ENCODE measurements at places on chromosomes 1 and 21.

DNA sequence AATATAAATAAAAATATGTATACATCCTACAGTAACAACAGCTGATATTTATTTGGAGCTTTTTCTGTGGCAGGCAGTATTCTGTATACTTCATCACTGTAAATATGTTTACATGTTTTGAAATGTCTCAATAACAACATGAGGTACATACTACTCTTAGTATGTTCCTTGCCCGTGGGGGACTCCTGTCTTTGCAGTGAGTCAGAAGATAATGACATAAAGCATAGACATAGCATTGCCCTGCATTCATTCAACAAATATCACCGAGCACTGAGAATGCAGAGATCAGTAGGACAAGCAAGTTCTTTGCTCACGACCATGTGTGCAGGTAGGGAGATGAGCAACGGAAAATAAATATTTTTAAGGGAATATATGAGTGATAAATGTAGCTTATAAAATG lies 246.5 kb downstream of the LTN1 start:
- ATAC-seq = no peak

- ATAC-seq = no peak
Observed at GRCh38 chr1:200336101-200336845, 73.6 kb downstream of the ZNF281 start.

DNA sequence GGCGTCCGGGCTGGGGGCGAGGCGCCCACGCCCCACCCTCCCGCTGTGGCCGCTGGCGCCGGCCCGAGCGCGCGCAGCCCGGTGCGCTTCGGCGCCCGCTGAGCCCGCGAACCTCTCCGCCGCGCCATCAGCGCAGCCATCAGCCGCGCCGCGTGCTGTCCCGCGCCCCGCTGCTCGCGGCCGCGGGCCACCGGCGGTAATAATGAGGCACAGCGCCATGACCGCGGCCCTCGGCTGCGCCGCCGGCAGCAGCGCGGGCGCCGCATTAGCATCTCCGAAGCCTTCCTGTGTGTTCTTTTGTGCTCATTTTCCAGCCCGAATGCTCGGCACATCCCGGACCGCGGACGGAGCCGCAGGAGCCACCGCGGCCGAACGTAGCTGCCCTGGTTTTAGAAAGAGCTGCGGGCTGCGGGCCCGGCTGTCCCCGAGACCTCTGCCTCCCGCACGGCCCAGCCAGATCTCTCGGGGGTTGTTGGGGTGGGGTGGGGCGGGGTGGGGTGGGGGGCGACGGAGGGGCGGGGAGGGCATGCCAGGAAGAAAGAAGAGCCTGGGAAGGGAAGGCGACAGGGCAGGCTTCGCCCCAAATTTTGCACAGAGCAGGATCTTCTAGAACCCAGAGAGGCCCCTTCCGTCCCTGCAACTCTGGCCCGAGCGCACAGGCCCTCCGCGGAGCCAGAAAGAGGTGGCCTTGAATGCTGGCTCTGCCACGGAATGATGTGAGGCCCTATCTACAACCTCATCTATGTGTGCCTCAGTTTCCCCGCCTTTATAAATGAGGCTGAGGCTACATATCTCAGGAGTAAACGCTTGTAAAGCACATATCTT lies 55.3 kb downstream of the RRAGC start:
- ATAC-seq = no peak

DNA sequence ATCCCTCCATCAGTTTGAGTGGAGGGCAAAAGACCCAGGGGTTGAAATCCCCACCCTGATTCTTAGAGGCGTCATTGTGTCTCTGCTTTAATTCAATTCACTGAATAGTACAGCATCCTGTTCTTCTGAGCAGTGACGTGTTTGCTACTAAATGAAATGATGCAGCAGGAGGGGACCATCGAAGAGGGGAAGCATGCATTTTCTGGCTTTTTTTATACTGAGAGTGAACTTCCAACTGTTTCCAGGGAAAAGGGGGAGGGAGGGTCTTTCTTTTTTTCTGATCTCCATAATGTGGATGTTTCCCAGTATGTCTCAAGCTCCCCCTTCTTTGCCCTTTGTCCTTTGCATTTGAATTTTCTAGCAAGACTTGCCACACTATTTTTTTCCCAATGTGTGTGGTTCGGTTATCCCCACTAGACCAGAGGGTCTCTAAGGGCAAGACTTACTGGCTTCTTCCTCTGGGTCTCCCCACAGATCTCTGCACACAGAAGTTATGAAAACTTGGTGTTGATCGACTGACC lies 2.7 kb downstream of the INTS3 start:
- ATAC-seq = no peak

GRCh38 chr1:24995140-24995539 lies 65.1 kb upstream of the RUNX3 start:
- ATAC-seq = no peak

DNA sequence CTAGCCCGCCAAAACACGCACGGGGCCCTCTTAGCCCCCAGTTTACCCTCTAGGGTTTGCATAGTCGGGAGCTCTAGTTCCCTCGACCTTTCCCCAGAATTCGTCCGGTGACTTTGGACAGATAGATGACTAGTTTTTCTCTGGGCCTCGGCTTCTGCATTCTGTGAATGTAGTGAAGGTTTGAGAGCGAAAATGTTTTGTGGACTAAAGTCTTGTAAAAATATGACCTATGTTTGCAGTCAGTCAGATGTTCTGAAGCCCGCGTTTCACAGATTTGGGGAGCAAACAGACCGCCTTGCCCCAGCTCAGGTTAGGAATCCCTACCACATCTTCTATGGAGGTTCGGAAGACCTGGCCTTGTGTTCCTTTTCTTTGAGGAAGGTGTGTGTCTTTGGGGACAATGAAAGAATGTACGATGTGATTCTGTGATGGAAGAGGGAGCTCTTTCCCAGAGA lies 401 bp downstream of the UQCRH start:
- no peak for ATAC-seq

GRCh38 chr1:237864338-237865244 lies 26.1 kb downstream of the ZP4 start:
- ATAC-seq = peak; percentile 85

GRCh38 chr1:203751051-203751450 lies 13.9 kb upstream of the LAX1 start:
- peak; percentile 93 for ATAC-seq

- peak; percentile 45 for ATAC-seq
Observed at GRCh38 chr1:234114648-234115307, 210.3 kb downstream of the SLC35F3 start.

- ATAC-seq = no peak
Observed at GRCh38 chr1:243266231-243266630, 10.4 kb downstream of the SDCCAG8 start.

DNA sequence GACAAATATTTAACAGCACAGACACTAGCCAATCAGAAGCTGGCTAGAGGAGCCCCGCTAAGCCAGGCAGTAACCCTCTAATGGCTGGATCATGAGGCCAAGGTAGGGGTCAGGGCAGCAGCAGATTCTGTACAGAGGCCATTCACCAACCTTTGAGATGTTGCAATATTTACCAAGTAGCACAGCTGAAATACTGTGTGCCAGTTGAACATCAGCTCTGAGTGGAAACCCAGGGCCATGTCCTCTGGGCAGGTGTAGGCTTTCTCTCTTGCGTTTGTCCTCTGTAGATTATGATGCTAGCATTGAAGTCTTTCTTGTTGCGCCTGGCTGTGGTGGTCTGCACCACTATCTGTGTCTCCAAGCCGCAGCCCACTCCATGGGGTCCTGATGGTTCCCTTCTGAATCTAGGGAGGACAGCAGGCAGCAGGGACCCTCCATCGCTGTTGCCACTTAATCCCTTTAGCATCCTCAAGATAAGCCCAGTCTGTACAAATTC lies 2.5 kb upstream of the COG2 start:
- no peak for ATAC-seq

GRCh38 chr1:26359981-26360806 lies 6.3 kb upstream of the CRYBG2 start:
- ATAC-seq = no peak

DNA sequence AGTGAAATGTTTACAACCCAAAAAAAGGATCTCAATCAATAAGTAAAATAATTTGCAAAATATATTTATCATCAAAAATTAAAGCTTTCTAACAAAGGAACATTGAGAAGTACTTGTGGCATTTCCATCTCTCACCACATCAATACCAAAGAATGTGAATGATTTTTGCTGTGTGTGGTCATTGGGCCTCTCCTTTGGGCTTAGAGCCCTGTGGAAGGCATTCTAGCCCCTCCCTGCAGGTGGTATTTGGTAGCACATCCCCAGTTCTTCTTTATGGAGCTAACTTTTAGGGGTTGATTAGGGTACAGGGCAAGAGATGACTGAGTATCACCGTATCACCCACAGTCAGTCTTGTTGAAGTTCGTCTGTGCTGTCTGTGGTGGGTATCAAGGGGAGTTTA lies 294.1 kb upstream of the SGIP1 start:
- no peak for ATAC-seq

- ATAC-seq = peak; percentile 70
Observed at GRCh38 chr1:46043458-46044017, 88.9 kb downstream of the PIK3R3 start.

DNA sequence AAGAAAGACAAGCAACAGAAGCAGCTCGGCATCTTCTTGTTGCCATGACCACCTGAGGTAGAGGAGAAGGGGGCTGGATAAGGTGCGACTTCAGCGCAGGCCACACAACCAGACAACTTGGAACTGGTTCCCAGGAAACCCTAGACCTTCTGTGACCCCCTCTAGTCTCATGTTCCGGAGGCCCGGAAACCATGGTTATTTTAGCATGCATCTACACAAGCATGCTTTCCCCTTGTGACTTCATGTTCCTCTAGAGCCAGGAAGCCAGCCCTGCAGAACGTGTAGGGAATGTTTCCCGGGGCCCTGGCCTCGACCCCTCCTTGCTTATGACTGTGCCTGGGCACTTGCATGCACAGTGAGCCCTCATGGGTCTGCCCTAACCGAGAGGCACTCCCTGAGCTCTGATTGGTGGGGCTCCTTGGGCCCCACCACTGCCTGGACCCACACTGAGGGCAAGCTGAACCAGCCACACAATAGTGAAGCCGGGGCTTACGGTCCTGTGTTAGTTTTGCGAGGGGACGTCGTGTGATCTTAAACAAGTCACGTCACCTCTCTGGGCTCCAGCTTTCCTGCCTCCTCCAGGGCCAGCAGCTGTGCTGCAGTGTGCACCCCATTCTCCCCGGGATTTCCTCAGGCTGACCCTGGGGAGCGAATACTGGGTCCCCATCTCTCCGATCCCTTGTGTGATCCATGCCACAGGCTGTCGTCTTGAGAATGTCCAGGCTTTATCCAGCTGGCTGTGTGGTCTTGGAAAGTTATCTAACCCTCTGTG lies 12.0 kb upstream of the MX2 start:
- ATAC-seq = no peak

- ATAC-seq = no peak
Observed at GRCh38 chr1:208895820-208896219, 651.6 kb upstream of the PLXNA2 start.

DNA sequence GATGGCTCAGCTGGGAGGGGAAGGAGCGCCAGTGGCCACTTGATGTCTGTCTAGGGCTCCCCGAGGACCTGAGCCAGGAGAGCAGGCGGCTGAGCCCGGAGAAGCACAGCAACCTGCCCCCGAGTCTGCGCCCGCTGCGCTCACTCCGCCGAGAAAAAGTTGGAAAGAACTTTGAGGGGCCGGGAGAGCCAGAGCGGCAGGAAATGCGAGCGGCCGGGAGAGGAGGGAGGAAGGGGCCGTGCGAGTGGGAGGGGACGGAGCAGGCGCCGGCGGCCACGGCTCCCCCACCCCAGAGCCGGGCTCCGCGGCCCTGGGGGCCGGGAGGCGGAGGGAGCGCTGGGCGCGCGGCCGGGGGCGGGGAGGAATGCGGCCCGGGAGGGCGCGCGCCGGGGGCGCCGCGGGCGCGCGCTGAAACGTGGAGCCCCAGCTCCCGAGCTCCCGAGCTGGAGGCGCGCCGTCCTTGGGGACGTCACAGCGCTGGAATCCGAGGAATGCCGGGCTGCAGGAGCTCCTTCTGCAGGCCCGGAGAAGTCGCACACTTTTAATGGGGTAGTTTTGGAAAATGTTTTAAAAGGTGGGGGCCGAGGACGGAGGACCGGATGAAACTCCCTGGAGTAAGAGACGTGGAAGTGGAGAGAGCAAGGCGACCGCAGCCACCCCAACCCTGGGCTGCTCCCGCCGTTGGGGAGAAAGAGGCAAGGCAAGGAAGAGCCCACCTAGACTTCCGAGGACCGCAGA lies at the start of gene PTPN14:
PTPN14 (minus strand) TSS at position 167 of the 738 bp plus-strand sequence. CDS start 86,799 bp downstream, outside the sequence.
- peak; percentile 82 for ATAC-seq

GRCh38 chr1:201190005-201190404 lies 619 bp upstream of the IGFN1 start:
- ATAC-seq = no peak

GRCh38 chr1:147738739-147739476 lies 21.5 kb downstream of the GJA5 start:
- no peak for ATAC-seq

DNA sequence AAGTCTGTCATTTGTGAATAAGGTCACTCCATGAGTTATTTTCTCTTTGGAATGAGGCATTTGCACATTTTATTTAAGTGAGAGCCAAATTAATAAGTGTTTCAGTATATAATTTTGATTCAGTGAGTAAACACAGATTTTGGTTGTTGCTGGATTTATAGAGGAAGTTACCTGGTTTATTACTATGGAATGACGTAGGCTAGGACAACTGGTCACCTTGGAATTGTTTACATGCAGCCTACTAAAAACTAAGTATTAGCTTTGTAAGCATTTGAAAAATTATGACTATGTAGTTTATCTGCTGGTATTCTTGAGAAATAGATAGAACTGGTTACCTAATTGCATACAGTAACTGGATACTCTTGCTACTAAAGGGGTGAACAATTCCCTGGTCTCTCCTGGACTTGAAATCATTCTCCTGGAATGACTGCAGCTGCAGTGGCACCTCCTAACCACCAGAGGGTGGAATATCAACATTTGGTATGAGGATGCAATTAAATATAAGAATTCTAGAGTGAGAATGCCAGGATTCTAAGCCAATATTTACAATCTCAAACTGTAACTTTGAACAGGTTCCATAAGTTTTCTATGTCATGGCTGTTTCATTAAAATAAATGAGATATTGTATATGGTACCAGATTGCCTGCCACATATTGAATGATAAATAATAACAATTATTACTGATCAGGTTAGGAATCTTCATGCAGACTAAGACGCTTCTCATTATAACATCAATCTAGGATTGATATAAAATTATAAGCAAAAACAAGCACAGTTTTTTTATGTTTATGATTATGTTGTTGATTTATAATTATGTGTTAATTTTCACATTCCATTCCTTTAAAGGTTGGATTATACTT lies 3.5 kb upstream of the KRTAP27-1 start:
- ATAC-seq = peak; percentile 50

DNA sequence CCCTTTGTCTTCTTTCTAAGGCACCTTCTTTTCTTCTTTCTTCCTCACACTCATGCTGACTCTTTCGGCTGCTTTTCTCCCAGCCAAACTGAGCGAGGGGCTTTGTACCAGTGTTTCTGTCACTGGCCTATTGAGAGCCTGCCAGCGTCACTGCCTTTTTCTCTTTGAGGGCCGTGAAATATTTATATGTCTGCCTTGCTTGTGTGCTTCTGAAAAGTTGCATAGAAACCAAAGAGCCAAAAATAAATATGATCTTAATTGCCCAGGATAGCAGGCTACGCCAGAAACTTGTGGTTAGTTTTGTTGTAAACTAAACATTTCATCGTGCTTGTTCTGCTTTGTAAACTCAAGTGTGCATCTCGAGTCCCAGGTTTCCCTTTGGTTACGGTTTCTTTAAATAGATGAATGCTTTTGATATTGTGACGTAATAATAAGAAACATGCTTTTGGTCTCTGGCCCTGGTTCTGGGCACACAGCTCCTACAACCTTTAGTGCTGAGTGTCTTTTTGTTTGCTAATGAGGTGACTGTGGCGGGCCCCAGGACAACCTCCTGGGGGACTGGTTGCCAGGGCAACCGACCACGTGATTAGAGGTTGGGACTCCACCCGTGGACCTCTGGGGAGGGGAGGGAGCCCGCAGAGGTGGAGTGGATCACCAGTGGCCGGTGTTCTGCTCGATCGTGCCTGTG lies 10.8 kb downstream of the SLC37A1 start:
- peak; percentile 61 for ATAC-seq
